ENCODE measurements at places on chromosomes 12 and 14.
A peak's percentile ranks its signal among the peaks of the same experiment; 100 is the strongest.

GRCh38 chr12:121766290-121767039 is 27.0 kb downstream of the RHOF start:
- DNase-seq = no peak

DNA sequence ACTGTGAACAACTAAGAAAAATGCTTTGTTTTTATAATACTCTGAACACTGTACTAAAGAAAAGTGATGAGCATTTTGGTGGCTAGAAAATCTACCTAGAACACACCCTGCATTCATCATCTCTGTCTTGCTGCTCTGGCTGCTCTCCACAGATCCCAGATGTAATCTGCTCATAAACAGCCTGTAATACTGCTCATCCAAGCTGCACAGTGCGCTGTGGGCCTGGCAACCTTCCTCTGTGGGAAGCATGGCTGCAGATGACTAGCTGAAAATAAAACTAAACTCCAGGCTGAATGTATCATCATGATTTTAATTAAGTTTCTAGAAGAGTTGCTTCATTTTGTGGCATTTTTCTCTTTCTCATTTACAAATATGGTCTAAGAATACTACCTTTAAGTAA is 200.7 kb downstream of the SLC2A13 start:
- DNase-seq = no peak

GRCh38 chr14:93971635-93972027 is 4.7 kb downstream of the ASB2 start:
- DNase-seq = no peak

DNA sequence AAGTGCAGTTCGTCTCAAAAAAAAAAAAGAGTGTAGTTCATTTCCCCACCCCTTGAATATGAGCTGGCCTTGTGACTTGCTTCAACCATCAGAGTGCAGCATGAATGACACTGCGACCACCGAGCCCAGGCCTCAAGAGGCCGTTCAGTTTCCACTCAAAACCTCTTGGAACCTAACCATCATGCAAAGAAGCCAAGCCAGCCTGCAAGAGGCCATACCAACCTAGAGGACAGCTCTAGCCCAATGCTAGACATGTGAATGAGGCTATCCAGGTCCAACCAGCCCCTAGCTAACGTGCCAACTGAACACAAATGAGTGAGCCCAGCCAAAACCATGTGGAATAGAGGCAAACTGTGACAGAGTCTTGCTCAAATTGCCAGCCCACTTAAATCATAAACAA is 29.7 kb downstream of the R3HDM2 start:
- DNase-seq = peak; percentile 17

DNA sequence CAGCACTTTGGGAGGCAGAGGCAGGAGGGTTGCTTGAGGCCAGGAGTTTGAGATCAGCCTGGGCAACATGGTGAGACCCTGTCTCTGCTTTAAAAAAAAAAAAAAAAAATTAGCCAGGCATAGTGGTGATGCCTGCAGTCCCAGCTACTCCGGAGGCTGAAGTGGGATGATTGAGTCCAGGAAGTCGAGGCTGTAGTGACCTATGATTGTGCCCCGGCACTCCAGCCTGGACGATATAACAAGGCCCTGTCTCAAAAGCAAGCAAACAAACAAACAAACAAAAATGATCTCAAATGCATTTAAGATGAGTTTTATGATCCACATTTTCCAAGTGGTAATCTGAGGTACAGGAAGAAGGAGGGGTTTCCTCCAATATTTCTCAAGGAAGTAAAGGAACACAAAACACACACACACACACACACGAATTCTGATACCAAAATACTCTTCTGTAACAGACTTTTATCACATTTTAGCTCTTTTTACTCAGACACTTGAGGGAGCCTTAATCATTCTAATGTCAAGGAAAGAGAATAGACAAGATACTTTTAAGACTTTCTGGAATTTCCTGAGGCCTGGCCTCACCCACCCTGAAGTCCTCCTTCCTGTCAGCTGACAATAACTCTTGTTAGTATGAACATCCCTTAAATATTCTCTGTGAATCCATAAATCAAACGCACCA is 44.4 kb upstream of the CERS5 start:
- DNase-seq = no peak
